ENCODE measurements at places on chromosomes 13 and 19.
A peak's percentile ranks its signal among the peaks of the same experiment; 100 is the strongest.

- peak; percentile 19 for DNase-seq
Measured at GRCh38 chr19:43354305-43354627, 780 bp downstream of the CD177 start.

GRCh38 chr13:111058796-111059506, 56.2 kb upstream of the ARHGEF7 start:
- no peak for DNase-seq

DNA sequence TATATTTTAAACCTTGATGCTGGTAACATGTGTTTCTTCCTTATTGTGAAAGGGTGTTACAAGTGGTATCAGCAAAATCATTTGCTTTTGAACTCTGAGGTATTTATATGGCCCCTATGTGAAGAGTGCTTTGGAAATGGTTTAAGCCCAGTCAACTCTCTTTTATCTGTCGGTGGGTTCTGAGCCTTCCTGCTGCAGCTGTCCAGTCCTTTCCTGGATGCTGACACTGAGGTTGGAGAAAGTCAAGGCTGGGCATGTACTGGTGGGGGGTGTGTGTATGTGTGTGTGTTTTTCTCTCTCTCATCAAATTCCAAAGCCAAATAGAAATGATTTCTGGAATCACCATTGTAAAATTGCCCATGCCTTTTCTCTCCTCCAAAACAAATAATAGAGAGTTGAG, 221.2 kb downstream of the LMO7 start:
- no peak for DNase-seq

DNA sequence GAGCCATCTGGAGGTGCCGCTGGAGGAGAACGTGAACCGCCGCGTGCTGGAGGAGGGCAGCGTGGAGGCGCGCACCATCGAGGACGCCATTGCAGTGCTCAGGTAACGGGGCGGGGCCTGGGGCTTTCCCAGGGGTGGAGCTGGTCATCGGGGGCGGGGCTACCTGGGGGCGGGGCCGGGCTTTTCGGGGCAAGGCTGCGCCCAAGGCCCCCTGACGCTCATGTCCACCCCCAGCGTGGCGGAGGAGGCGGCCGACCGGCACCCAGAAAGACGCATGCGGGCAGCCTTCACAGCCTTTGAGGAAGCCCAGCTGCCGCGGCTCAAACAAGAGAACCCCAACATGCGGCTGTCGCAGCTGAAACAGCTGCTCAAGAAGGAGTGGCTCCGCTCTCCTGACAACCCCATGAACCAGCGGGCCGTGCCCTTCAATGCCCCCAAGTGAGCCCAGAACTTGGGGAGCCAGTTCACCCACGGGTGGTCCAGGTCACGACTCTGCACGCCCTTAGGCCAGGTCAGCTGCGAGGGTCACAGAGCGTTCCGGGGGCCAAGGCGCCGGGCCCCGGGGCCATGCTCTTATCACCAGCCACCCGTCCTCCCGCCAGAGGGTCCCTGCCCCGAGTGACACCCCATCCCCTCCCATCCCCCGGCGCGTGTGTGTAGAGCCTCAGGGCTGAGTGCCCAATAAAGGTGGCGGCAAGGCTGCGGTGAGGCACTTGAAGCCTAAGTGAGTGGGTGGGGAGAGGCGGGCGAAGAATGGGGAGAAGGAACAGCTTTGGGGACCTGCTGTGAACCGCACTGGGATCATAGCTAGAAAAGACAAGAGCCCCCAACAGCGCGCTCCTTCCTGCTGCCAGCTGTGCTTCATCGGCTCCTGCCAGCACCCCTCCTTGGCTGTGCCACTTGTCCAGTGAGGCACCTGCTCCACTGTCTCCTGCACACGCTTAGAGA, 10.7 kb downstream of the CCDC124 start:
- DNase-seq: no peak

DNA sequence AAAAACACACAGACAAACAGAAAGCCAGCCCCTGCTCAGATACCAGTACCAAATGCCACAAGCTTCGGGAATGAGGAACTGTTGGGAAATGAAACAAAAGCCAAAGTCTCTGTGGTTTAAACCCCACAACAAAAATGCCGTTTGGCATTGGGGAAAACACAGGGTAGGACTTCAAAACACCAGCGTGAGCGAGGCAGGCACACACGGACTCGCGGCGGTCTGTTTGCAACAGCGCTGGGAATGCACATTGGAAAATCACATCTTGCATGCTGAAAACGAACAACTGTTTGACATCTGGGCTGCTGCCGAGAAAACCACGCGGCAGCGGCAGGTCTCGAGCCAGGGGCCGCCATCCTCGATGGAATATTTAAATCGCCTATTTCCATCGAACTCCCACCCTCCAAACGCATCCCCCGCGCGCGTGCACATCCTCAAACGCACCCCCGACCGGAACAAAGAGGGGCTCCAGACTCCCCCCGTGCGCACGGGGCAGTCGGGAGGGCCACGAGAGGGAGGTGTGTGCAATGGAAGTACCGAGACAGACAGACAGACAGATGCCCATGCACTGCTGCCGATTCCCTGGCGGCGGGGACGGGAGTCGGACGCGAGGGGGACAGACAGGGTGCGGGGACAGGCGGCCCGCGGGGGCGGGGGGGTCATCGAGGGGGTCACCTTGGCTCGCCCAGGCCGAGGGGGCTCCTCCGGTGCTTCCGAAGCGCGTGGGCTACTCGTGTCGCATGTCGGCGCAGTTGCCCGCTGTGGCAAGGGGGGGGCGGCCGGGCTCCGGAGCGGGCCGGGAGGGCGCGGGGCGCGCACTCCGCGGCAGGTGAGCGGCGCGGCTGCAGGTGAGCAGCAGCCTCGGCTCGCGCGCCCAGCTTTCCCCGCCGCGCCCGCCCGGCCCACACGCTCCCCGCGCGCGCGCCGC, at the start of gene GPR12:
TSS of gene GPR12 (minus strand) at position 880 of the 925 bp plus-strand sequence. CDS start 959 bp downstream, outside the sequence.
- DNase-seq: peak; percentile 58

GRCh38 chr13:51768378-51768921, 35.5 kb downstream of the DHRS12 start:
- no peak for DNase-seq

- no peak for DNase-seq
Measured at GRCh38 chr13:44564936-44565335, 11.2 kb downstream of the TSC22D1 start.

- DNase-seq: peak; percentile 51
Measured at GRCh38 chr19:1847684-1848398, 442 bp downstream of the REXO1 start.

- DNase-seq: no peak
Measured at GRCh38 chr13:103161476-103161875, 95.3 kb upstream of the SLC10A2 start.

DNA sequence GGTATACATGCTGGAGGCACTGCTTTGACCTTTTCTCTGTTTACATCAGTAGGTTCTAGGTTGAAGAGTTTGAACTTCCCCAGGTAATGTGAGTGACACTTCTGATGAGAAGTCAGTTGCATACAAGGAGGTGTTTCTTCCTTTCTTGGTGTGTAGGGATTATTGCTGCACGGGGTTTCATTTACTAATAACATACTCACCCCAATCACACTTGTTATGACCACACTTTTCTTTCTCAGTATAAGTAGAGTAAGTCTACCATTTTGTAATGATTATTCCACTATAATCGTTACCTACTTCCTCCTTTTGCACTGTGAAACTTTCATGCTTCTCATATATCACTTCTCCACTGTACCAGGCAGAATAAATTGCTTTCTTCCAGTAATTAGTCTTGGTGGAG, 138.0 kb downstream of the TNFSF13B start:
- DNase-seq: no peak

DNA sequence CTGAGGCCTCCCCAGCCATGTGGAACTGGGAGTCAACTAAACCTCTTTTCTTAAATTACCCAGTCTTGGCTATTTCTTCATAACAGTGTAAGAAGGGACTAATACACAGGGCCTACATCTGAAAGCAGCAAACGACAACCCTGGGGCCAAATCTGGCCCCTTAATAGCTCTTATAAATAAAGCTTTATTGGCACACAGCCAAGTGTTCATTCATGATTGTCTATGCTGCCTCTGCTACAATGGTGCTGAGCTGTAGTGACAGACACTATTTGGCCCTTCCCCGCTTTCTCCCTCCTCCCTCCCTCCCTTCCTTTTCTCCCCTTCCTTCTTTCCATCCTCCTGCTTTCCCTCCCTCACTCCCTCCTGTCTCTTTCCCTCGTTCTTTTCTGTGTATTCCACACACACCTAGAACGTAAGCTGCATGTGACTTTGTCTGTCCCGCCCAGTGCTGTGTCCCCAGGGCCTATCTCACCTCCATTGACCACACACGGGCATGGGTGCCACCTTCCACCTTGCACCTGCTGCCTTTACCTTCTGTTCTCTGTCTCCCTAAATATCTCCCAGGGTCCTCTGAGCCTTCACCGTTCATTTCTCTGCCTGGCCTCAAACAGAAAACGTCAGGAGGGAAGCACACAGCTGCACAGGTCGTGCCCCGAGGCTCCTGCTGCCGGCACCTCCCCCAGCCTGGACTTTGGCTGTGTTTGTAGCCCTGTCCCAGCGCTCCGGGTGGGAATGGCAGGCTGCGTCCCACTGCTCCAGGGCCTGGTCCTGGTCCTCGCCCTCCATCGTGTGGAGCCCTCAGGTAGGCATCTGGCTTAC, at the start of gene PROZ:
TSS of gene PROZ (plus strand) at position 720 of the 819 bp plus-strand sequence. CDS start at position 733, 13 bp downstream.
- no peak for DNase-seq

DNA sequence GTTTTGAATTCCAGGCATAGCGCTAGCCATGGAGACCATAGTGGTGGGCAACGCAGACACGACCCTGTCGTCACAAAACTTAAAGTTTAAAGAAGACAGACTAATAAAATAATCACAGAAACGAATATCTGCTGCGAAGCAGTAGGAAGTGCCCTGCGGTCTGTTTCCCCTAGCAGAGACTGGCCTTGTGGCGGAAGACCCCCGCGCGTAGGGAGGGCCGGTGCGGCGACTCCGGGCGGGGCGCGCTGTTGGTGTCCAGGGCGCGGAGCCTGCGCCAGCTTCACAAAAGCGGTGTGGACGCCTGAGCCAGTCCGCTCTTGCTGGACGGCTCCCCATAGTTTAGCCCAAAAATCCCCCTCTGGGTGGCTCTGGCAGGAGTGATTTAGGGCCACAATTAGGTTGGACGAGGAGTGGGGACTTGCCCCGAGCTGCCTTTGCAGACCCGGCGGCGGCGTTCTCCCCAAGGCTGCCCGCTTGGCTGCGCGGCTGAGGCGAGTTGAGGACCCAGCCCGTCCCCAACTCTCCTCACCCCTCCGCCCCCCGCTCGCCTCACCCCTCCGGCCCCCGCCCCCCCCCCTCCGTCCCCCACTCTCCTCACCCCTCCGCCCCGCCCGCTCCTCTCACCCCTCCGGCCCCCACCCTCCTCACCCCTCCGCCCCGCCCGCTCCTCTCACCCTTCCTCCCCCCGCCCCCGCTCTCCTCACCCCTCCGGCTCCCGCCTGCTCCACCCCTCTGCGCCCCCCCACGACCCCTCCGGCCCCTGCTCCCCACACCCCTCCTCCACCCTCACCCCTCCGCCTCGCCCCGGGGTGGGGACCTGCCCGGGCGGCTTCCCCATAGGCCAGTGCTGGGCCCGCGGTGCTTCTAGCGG, 14.2 kb upstream of the LATS2 start:
- DNase-seq: peak; percentile 44

DNA sequence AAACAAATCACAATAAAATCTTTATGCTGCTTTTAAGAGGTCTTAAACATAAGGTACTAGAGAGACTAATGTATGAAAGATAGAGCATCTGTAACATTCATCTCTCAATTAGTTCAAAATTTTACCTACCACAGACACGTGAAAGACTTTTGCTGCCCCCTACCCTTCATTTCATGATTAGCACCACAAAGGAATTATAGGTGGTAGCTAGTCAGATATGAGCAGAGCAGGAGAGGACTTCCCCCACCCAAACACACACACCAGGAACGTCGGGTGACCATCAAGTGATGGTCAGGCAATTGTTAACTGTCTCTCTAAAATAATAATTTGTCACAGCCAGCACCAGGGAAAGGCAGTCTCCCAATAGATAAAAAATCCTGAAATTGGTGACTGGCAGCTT, 1531.7 kb upstream of the SPRY2 start:
- DNase-seq: peak; percentile 44

- DNase-seq: no peak
Measured at GRCh38 chr13:90613076-90613795, 734.3 kb upstream of the MIR17HG start.

- peak; percentile 40 for DNase-seq
Measured at GRCh38 chr19:4911786-4912672, 2.7 kb downstream of the UHRF1 start.

DNA sequence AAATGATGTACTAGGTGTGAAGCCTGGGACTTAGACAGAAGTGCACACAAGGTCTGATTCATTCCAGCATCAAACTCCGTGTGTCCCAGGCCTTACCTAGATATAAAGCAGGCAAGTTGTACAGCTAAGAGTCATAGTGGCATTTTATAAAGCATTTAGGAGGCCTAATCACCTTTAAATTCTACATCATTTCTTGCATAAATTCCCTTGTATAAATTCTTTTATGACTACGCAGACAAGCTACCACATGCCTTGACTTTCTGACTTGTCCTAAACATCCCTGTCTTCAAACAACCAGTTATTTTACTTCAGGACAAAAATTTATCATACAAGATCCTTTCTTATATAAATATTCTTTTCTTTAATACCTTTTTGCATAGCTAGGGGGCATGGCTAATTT, 22.5 kb downstream of the TMEM255B start:
- DNase-seq: no peak

- DNase-seq: peak; percentile 42
Measured at GRCh38 chr13:30394751-30395191, 27.5 kb upstream of the UBE2L5 start.

DNA sequence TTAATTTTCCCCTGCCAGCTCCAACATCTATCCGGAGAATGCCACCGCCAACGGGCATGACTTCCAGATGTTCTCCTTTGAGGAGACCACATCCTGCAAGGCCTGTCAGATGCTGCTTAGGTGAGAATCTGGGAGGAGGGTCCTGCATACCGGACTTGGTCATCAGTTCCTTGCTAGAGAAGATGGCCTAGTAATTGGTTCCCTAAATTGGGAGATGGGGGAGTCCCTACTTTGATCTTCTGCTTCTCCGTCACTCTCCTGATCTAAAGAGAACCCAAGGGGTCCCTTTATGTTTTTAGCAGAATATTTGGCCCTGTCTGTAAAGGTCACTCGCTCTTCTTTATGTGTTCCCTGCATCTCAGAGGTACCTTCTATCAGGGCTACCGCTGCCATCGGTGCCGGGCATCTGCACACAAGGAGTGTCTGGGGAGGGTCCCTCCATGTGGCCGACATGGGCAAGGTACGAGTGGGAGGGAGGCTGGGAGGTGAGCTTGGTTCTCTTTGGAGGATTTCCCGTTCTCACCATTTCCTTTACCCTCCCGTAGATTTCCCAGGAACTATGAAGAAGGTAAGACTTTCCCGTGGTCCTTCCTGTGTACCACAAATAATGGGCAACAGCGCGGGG, 54.1 kb upstream of the ADGRE1 start:
- no peak for DNase-seq

GRCh38 chr19:47096100-47096704, 17.4 kb downstream of the ZC3H4 start:
- DNase-seq: no peak

GRCh38 chr19:42397263-42398166, 7.4 kb upstream of the CNFN start:
- no peak for DNase-seq

- no peak for DNase-seq
Measured at GRCh38 chr19:40702337-40703012, 12.0 kb upstream of the NUMBL start.
